HTR-8/SVneo (cell line): ENCODE measurements at places on chromosomes 2 and 18.
A peak's percentile ranks its signal among the peaks of the same experiment; 100 is the strongest.

DNA sequence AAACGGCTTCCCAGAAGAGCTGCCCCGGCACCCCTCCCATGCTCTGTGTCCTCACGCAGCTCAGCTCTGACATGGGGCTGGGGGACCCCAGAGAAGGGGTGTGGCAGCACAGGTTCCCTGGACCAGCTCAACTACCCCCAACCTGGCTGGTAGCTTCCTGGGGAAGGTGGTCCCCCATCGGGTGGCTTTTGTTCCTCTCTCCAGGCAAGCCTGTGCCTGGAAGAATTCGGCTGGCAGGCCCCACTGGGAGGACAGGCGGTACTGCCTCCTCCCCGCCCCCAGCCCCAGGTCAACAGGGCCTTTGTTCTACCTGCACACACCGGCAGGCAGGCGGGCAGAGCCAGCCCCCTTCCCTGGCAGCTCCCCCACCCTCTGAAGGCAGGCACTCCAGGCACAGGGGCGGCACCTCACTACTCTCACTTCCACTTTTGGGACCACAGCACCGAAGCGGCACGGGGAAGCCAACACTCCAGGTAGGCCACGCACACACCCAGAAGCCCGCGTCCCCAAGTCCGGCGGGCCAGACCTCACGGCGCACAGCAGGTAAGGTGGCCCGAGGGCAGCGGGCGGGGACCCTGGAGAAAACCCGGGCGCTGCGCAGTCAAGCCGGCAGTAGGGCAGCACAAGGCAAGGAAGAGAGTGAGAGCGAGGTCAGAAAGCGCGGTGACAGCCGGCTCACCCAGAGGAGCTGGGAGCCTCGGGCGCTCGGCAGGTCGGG is 1.3 kb downstream of the HS6ST1 start:
- DNase-seq, result no peak

GRCh38 chr2:74553892-74554819 is at the start of the genes DOK1 and LOXL3:
DOK1 (plus strand) TSS chr2:74554720; CDS start chr2:74554755, 35 bp downstream.
LOXL3 (minus strand) TSS chr2:74553942; CDS start chr2:74552634, 1,308 bp downstream.
- peak; percentile 94 for DNase-seq

GRCh38 chr2:24164416-24164973 is 10.4 kb upstream of the FAM228A start:
- peak; percentile 47 for DNase-seq

DNA sequence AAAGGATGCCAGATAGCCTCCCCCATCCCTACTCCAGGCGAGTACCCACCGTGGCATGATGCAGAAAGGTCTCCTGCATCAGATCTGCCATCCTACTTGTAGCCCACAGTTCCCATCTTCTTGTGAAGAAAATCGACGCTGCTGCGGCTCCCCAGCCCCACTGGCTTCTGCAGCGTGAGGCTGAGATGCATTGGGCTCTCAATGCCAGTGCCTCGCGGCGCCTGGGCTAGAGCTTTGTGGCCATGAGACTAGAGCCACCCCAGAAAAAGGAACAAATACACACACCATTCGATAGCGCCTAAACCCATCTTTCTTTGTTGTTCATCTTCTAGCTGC is 2.8 kb downstream of the NOL4 start:
- DNase-seq, result no peak

GRCh38 chr2:2566396-2567323 is 235.6 kb upstream of the MYT1L start:
- no peak for DNase-seq

DNA sequence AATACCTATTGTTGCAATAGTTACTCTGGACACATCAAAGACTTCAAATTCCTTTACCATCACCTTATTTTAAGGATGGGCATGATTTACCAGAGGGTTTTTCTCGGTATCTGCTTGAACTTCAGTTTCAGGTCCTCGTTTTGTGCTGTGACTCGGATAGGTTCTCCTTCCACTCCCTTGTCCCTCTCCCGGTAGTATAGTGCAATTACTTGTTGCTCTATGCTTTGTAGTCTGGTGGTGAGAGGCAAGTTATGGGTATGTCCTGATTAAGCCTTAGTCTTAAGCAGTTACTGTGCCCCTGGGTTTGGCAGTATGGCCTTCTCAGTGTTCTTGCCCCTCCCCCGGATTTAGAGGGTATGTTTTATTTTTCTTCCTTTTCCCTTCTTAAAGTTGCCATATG is 96.6 kb downstream of the RHBDD1 start:
- no peak for DNase-seq

DNA sequence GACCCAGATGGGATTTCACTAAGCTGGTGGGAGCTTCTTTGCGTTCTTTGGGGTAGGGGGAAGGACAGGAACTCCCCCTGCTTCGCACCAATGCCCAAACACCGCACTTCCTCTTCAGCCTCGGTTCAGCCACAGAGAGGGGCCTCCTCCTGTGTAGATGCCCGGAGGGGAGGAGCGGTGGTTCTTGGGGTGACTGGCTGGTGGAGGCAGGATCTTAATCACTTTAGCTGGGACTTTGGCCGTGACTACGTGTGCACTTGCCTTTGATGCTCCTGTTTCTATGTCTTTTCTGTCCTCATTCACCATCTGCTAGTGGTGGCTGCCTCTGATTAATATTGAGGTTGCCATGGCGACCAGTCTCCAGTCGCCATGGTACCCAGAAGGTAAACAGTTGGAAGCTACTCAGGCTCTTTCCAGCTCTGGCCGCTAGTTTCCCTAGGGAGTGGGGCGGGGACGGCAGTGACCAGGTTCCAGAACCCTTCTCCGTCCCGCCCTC is 1.9 kb downstream of the CNGA3 start:
- no peak for DNase-seq

DNA sequence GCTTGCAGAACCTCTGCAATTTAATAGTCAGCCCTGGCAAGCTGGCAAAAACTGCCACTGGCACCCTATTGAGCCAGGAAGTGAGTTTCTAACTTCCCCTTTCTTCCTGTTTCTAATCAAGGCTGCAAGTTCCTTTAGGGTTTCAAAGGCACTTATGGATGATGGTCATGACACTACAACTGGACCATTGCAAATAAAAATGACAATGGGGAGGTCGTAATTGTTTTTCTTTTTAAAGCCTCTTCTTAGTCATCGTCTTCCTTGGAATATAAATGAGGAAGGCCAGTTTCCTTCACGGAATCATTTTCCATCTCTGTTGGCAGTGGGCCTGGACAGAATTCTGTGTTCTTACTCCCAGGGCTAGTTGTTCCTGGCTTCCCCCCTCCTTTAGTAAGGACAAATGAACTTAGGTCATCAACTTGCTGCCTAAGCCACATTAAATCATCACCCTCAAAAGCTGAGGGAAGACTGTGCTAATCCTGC is 35.8 kb downstream of the SH3RF3 start:
- no peak for DNase-seq

- no peak for DNase-seq
Observed at GRCh38 chr2:186690786-186691185, 3.1 kb upstream of the FAM171B start.

GRCh38 chr18:34838669-34839068 is 128.6 kb downstream of the DTNA start:
- no peak for DNase-seq
